Tongue (tissue), 3 donors: ENCODE measurements at places on chromosomes 5 and 9. TPM values are rescaled to one million over a fixed set of nuclear protein-coding genes. Genes with fewer than 3 reads are reported as not detected.

DNA sequence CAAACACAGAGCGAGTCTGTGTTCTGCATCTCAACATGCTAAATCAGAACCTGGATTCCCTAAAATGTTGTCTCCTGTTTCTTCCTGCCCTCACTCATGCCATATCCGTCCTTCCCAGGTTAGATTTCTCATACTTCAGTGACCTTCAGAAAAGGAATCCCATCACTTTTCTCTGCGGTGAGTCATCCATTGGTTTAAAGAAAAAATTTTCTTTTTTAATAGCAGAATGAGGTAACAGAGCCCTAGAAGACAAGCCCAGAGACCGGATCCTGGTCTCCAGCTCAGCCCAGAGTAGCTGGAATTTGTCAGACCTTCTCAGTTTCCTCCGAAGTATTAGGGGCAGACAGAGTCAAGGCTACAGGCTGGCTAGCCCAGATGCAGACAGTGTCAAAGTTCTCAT is 143.2 kb upstream of the DMRT1 start:
- no peak for DNase-seq

- DNase-seq: peak; percentile 40
Measured at GRCh38 chr5:137091472-137091871, 407.7 kb downstream of the SPOCK1 start.

DNA sequence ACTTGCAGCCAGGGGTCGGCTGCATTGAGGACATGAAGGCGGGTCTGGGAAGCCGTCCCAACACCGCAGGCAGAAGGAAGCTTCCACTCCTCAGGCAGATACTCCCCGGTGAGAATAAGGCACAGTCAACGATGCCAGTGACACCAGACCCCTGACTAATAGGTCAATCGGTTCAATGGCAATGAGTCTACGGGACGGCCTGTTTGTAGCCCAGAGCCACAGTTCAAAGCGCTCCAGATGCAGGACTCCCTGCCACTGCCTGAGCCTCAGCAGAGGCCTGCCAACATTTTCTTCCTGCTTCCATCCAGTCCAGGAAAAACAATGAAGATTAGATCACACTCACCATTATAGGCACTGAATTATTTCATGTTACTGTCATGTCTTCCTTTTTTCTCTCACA is 84.5 kb upstream of the SIMC1 start:
- no peak for DNase-seq

Gene ITGA2
- 26.1 TPM for total RNA-seq

Gene ECSCR
- 7.9 TPM for total RNA-seq

GRCh38 chr9:130522233-130522808 is 57.1 kb upstream of the FUBP3 start:
- DNase-seq: peak; percentile 53

GRCh38 chr5:33832404-33833236 is 59.2 kb downstream of the ADAMTS12 start:
- no peak for DNase-seq

- DNase-seq: no peak
Measured at GRCh38 chr5:97377582-97377981, 194.5 kb upstream of the RIOK2 start.

DNA sequence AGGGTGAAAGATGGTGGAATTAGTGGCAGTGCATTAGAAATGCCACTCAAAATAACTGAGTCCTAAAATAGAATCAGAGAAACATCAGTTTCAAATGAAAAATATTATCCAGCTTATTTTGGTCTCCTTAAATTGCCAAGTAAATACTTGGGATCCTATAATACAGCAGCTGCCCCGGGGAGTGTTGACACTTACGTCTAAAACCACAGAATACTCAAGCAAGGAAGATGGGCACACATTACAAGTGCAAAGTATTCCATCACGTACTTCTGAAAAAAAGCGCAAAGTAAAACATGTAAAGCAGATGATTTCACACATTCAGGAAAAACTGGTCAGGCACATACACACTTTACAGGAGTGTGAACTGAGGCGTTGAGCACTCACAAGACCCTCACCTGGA is 2.4 kb upstream of the ARHGEF37 start:
- peak; percentile 24 for DNase-seq

DNA sequence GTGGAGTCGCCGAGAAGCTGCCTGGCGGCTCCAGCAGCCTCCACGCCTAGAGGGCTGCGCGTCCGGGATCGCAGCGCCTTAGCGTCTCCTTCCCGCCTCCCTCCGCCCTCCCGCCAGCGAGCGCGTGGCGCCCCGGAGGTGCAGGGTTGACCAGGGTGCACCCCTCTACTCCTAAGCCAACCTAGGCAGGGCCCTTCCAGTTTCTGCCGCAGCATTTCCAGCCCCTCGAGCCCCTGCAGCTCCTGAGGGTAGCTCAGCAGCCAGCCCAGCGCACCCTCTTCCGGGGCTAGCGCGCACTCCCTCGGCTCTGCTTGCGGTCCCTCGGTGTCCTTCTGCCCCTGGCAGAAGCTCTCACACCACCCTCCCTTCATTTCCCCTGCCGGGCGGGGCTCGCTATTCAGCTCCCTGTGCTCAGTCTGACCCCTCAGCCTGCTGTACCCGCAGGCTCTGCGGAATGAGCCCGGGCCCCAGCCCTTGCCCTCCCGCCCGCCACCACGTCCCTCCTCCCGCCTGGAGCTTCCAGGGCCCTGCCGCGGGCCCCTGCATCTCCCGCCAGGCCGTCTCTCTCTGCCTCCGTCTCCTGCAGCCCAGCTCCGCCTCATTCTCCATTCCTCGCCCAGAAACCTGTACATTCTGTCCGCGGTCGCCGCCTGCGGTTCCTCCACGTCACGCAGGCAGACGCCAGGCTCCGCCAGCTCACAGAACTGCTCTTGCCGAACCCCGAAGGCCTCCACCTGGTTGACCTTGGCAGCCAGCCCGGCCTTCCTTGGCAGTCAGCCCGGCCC is 61.8 kb downstream of the SPATA31C2 start:
- peak; percentile 91 for DNase-seq

- no peak for DNase-seq
Measured at GRCh38 chr5:113151641-113152379, 175.2 kb downstream of the DCP2 start.

GRCh38 chr5:67014957-67015400 is 181.6 kb downstream of the CD180 start:
- no peak for DNase-seq

Gene SIL1
- 28.0 TPM for total RNA-seq

Gene C5orf34
- total RNA-seq: 4.4 TPM

GRCh38 chr5:43313854-43314457 is 744 bp upstream of the HMGCS1 start:
- no peak for DNase-seq

- no peak for DNase-seq
Measured at GRCh38 chr9:137648396-137648795, 29.6 kb downstream of the EHMT1 start.

GRCh38 chr5:124297826-124298225 is 448.6 kb downstream of the ZNF608 start:
- no peak for DNase-seq

Gene FBP2
- 83.0 TPM for total RNA-seq

DNA sequence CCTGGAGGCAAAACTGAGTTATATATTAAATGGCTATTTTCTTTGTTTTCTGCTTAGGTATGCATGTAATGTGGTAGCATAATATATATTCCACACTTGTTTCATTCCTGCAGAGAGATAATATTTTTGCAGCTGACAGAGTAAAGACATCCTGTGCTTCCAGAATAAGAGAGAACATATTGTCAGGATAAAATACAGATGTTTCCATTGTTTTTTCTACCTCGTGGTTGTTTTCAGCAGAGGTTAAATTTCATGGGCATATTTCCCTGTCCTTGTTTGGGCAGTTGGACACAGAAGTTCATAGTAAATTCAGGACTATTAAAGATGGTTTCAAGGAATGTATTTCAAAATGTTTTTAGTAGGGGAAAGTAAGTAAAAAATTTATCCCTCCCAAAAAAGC is 47.6 kb upstream of the MEGF10 start:
- no peak for DNase-seq

DNA sequence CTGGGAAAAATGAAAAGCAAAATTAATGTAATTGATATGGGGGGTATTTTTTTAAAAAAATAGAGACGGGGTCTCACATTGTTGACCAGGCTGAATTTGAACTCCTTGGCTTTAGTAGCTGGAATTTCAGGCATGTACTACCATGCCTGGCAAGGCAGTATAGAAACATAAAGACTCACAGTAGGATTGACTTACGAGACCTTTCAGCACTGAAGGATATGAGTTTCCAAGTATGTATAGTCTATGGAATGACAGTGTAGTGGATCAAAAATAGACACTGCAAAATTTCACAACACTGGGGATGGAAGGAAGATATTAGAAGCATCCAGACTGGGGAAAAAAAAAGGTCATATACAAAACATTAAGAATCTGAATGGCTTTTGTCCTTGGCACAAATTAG is 6.8 kb downstream of the DCP2 start:
- no peak for DNase-seq

GRCh38 chr9:134525070-134525815 is 116.4 kb upstream of the COL5A1 start:
- DNase-seq: no peak

Gene ANKRD33B
- 8.1 TPM for total RNA-seq

DNA sequence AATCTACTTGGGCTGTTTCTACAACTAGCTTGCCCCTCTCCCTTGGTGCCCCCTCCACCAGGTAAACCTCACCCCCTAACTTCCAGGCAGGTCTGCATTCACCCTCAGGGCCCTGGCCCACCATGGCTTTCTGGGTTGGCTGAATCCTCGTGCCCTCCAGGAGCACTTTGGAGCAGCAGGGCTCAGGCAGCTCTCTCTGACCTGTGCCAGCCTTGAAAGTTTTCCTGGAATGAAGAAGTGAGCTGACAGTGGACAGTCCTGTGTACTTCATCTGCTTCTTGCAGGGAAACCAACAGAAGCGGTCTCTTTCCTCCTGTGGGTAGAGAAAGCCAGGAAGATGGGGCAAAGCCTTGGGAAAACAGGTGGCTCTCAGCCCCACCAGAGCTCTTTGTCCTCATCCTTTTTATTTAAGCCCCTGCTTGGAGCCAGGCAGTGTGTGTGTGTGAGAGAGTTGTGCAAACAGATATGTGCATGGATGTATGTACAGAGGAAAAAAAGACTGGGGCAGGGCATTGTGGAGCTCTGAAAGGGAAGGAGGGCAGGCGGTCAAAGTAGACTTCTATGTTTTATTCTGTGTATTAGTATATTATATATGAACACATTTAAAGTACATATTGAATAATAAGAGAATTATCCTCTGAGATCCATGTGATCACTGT is 62.3 kb upstream of the SPRY4 start:
- no peak for DNase-seq

Gene SPATA31A3
- not detected for total RNA-seq

Gene INSYN2B
- 0.21 TPM for total RNA-seq

DNA sequence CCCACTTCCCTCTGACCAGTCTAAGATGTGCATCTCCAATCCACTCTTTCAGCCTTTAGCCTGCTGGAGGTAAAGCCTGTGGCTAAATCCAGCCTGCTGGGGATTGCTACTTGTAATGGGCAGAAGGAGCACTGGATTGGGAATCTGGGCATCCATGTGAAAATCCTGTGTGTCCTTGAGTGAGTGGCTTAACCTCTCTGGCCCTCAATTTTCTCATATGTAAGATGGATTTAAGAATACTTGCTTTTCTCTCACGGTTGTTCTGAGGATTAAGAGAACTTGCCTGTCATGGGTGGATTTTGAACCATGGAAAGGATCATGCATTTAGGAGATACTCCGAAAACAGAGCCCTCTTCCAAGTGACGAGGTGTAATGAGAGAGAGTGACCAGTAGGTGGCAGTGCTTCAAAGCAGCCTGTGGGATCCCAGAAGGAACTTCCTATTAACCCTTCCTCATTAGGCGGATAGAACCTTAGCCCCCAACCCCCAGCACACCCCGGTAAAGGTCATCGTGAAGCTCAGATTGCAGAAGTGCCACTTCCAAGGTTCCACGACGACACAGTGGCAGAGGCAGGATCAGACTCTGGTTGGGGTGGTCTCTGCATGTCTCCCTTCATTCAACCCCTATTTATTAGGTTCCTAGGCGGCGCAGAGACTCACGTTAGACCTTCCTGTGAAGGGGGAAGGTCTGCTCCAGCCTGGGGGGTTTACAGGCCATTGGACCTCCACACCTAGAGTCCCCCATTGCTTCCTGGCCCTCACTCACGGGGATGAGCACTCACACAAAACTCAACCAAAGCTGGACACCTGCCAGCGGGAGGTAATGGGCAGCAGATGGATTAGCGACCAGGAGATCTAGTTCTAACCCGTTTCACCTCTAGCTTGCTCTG is 68.7 kb upstream of the ZNF618 start:
- DNase-seq: peak; percentile 79

- no peak for DNase-seq
Measured at GRCh38 chr5:177568326-177568725, 14.0 kb upstream of the FAM193B start.

GRCh38 chr5:122156724-122157325 is 27.5 kb downstream of the ZNF474 start:
- DNase-seq: peak; percentile 78

GRCh38 chr9:106616026-106616425 is 246.9 kb upstream of the ZNF462 start:
- no peak for DNase-seq

DNA sequence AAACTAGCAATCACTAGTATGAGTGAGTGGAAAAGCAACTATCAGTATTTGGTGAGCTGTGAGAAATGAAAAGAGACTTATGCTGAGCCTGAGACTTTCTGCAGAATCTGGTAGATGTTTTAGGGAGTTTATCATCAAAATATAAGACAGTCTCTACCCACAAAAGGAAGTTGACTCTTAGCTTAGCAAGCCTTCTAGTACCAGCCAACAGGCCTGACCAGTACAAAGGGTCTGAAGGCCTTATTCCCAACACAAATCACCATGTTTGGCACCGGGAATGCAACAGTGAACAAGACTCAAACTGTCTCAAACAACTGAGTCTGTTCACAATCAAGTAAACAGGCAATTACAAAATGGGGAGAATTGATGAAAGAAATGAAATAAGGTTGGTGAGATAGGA is 244.4 kb downstream of the CWC27 start:
- no peak for DNase-seq

GRCh38 chr5:117947836-117948235 is 1040.5 kb downstream of the DTWD2 start:
- DNase-seq: no peak

DNA sequence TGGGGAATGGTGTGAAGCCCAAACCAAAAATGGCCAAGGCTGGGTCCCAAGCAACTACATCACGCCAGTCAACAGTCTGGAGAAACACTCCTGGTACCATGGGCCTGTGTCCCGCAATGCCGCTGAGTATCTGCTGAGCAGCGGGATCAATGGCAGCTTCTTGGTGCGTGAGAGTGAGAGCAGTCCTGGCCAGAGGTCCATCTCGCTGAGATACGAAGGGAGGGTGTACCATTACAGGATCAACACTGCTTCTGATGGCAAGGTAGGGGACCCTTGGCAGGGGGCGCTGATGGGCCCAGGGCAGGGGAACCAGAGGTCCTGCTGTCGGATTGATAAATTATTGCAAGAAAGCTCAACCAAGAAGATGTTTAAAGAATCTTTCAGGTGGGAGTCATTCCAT is 19.8 kb downstream of the ABL1 start:
- DNase-seq: no peak

- DNase-seq: peak; percentile 53
Measured at GRCh38 chr5:133992429-133993155, 12.2 kb downstream of the VDAC1 start.

Gene ARHGEF28
- 22.0 TPM for total RNA-seq

GRCh38 chr5:41921874-41922273 is 3.2 kb upstream of the FBXO4 start:
- no peak for DNase-seq

Gene PIP5K1B
- total RNA-seq: 4.5 TPM

- peak; percentile 14 for DNase-seq
Measured at GRCh38 chr9:91360551-91361290, 997 bp downstream of the AUH start.

Gene PCDHA12
- total RNA-seq: 0.10 TPM

Gene CNTLN
- 20.5 TPM for total RNA-seq

Gene IFNA14
- not detected for total RNA-seq
